ENCODE measurements at places on chromosomes 7 and 10. TPM values are rescaled to one million over a fixed set of nuclear protein-coding genes. Genes with fewer than 3 reads are reported as not detected.

Gene PODXL
- total RNA-seq = 124 TPM

Gene TLL2
- total RNA-seq = 0.47 TPM

Gene MKX
- 1.3 TPM for total RNA-seq

Gene PLXNA4
- 6.6 TPM for total RNA-seq

Gene C7orf25
- 7.2 TPM for total RNA-seq

Gene CYP2W1
- not detected for total RNA-seq

Gene CARD11
- total RNA-seq = 8.1 TPM

Gene SH3PXD2A
- total RNA-seq = 44.8 TPM

Gene SPDYE1
- not detected for total RNA-seq

Gene ITIH2
- not detected for total RNA-seq

DNA sequence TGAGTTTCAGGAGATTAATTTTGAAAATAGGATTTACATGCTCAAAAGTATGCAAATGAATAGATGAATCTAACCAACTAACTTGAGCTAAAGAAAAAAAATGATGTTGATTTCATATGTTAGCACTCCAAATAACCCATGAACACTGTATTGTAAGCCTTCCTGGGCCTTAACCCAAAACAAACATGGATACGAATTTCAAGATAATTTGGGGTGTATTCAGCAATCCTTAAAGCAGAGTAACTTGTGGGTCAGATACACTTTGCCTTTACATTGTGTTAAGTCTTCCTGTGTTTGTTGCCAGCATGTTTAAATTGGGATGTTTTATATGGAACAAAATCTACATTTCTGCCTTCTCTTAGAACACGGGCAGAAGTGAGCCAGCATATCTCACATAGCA, 124.2 kb upstream of the WDR11 start:
- DNase-seq = no peak

DNA sequence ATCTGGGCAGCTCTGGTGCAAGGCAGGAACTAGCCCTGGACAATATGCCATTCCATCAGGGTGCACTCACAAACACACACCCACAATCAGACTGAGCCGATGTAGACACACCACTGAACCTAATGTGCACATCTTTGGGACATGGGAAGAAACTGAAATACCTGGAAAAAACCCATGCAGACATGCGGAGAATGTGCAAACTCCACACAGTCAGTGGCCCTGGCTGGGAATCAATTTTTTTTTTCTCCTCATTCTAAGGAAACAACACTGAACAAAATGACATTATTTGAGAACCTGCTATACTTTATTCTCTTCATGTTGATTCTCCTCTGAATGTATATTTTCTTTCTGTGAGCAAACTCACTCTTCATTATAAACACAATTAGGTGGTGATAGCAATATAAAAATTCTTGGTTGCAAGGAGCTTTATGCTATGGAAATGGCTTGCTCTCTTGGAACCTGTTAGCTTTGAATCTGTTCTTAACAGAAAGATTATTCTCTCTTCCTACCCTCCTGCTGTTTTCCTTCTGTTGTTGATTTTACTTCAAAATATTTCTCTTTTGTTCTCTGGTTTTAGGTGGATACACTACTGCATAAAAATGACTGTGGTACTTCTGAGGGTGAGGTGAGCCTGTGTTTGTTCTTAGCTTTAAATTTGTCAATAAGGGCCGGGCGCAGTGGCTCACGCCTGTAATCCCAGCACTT, 33.0 kb upstream of the MICU1 start:
- DNase-seq = no peak

DNA sequence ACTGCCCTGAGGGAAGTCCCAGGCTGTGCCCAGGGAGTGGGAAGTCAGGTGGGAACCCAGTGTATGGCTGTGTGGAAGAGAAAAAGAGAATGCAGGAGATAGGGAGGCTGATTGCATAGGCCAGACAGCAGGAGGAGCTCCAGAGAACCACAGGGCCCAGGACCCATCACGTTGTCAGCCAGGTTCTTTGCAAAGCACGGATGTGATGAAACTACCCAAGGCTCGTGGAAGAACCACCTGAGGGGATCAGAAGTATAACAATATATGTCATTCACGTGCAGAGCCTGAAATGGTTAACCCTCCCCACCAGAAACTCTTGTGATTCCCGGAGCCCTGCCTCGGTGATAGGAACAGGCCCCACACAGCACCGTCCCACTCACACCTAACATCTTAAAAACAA, 83.6 kb downstream of the LARP4B start:
- DNase-seq = no peak

DNA sequence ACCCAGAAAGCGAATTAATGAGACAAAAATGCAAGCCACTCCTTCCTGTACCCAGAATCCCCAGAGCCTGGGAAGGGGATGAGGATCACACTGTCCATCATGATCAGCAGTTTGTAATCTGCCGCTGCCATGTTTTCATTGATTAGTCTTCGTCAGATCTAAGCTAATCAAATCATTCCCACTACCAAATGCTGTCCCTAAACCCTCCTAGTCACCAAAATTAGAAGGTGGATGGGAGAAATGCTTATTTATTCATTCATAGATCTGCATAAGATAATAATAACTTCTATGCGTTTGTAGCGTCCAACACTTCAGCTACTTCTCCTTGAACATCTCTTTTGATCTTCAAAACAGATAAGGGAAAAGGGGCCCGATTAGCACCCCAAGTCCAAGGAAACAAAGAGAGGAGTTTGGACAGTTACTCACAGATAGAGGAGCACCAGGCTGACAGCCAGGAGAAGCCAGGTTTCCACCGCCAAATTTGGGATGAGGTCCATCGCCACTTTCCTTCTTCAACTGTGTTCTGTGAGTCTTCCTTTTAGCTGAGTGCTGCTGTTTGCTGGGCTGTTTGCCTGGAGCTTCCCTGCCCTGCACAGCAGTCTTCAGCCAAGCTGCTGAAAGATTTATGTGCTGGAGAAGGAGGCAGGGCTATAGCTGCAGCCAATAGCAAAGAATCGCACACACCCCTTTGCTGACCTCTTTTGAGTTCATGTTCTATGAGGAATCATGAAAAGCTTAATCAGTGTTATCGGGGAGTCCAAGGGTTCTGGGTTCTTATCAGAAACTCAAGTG, at the start of gene CYP3A5:
CYP3A5 (minus strand) TSS at position 597 of the 792 bp plus-strand sequence; CDS start at position 497, 100 bp downstream.
- DNase-seq = no peak

DNA sequence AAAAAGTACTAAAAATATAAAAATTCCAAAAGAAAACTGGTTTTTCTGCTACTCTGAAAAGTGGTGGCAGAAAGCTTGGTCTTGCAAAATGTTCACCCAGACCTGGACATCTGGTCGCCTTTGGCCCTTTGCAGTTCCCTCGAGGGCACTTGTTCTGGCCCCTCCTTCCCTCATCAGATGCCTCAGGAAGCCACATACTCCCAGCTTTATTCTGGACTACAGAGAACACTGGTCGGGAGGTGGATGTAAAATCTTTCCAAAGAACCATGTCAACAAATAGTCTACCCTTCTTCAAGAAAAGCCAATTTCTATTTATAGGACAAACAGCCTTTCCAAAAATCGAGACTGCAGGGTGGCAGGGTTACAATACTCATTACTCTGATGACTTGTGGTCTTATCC, 726.1 kb downstream of the TNS3 start:
- DNase-seq = no peak

- DNase-seq = no peak
These were observed 904 bp downstream of the R3HCC1L start for GRCh38 chr10:98135222-98135899.

- DNase-seq = no peak
These were observed 586 bp upstream of the ANKRD26 start for GRCh38 chr10:27100813-27101347.

- no peak for DNase-seq
These were observed 87.3 kb upstream of the STK17A start for GRCh38 chr7:43495572-43495971.

GRCh38 chr10:124605856-124606812, 138.0 kb downstream of the FAM53B start:
- DNase-seq = no peak

GRCh38 chr10:42954766-42955492, 121.9 kb upstream of the RET start:
- peak; percentile 27 for DNase-seq

- no peak for DNase-seq
These were observed 99.8 kb upstream of the GJD4 start for GRCh38 chr10:35505241-35505873.

GRCh38 chr7:129604713-129605437, 6.6 kb upstream of the NRF1 start:
- no peak for DNase-seq

- DNase-seq = no peak
These were observed 271.7 kb downstream of the TCF7L2 start for GRCh38 chr10:113221756-113222168.

DNA sequence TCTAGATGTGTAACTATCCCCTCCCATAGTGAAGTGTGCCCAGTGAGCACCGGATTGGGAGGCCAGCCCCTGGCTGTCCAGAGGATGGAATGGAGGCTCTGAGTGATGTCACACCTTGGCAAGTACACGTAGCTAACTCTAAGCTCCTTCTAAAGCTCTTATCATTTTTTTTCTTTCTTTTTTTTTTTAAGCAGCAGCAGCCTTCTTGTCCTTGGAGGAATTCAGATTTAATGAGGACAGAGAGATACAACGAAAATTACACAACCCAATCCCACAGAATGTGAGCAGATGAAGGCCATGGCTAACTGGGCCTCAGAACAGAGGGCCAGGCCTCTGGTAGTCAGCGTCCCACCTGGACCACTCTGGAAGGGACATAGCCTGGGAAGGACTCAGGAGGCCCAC, 11.3 kb downstream of the TNS3 start:
- no peak for DNase-seq

GRCh38 chr10:35797187-35797586, 155.1 kb upstream of the FZD8 start:
- no peak for DNase-seq

GRCh38 chr7:104873401-104873800, 140.6 kb upstream of the KMT2E start:
- no peak for DNase-seq

GRCh38 chr7:139976838-139977656, 85.7 kb downstream of the PARP12 start:
- DNase-seq = no peak

GRCh38 chr7:131554880-131555516, 1.4 kb downstream of the PODXL start:
- DNase-seq = no peak

Measured in left lung (tissue), 14 donors.